Epithelial cell of proximal tubule (primary cell): ENCODE measurements at places on chromosomes 1 and 21. TPM values are rescaled to one million over a fixed set of nuclear protein-coding genes. Genes with fewer than 3 reads are reported as not detected.

Gene FCN3
- not detected in 2 replicates for total RNA-seq

Gene ADORA1
- 3.7 and 12.3 TPM in 2 replicates for total RNA-seq

Gene DMRTA2
- total RNA-seq = not detected in 2 replicates

Gene GJB4
- total RNA-seq = 0.87 and 2.9 TPM in 2 replicates

Gene RORC
- not detected in 2 replicates for total RNA-seq

Gene PDPN
- total RNA-seq = 7.6 TPM in 2 replicates
